ENCODE measurements at places on chromosomes 5 and 9.
A peak's percentile ranks its signal among the peaks of the same experiment; 100 is the strongest.

GRCh38 chr5:170573660-170574059 is 69.8 kb downstream of the KCNIP1 start:
- DNase-seq = no peak

- DNase-seq = no peak
These were observed 1.9 kb upstream of the ZDHHC11 start for GRCh38 chr5:852431-853401.

DNA sequence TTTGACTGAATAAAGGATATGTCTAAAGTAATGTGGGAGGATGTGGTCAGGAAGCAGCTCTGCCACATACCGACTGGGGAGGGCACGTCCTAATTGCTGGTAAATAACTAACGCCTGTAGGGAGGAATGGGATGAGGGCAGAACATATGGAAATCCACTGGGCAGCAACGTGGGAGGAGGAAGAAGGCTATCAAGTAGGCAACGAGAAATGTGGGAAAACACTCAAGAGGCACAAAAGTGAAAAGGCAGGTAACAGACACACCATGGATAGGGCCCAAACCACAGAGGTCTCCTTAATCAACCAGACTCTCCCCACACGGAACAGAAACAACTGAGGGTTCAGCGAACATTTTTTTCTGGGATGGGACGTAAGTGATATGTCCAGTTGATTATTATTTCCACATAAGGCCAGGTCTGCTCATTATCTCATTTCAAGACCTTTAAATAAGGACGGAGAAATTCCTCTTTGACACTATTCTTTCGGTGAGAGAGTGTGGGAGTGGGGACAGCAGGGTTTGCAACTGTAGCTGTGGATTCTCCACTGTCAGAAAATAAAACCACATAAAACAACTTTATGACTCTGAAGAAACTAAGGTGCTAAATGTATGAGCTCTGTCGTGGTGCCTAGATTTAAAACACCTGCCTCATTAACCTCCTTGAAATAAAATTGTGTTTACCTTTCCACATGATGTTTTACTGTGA is 17.0 kb downstream of the IARS1 start:
- peak; percentile 34 for DNase-seq

DNA sequence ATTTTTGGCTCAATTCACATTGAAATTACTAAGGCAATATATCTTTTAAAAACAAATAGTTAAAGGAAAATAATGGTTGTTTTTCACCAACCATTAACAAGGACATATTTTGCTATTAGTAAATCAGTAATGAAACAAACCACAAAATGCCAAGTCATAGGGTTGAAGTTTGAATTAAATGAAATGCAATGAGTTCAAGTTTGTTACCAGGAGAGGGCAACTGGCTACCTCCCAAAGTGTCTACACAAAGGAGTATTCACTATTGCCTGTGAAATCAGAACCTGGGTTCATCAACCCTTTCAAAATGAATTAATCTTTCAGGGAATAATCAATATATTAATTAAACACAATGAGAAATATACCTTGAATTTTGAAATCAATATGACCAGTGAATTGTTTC is 138.4 kb upstream of the DMRTA1 start:
- DNase-seq = no peak

- DNase-seq = no peak
These were observed 10.2 kb upstream of the NTRK2 start for GRCh38 chr9:84659313-84659712.

DNA sequence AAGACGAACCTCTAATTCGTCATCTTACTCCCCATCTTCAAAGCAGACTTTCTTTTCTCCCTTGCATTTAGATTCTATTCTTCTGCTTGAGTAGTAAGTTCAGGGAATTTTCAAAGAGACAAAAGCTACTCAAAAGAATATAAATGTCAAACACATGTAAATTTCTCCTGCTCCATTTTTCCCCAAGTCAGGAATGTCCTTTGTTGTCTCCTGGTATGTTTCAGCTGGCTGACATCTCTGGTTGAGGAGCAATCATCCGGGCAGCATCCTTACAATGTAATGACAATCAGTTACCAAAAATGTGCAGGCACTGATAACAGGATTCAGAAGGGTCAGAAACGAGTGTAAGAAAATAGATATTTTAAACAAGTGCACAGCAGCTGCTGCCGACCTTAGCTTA is 47.6 kb upstream of the PPP1R2B start:
- DNase-seq = no peak
